ENCODE measurements at places on chromosomes 3 and 15.

GRCh38 chr3:134796281-134797056 lies 1.4 kb downstream of the EPHB1 start:
- peak overlapping the region; percentile 94 for H3K4me3 ChIP-seq
- H3K36me3 ChIP-seq = no peaks in the 10 kb centered on the region
- peaks cover 18% of the 10 kb centered on the region for H3K4me1 ChIP-seq

GRCh38 chr15:89578146-89578545 lies 2.9 kb downstream of the TICRR start:
- H3K4me1 ChIP-seq = peaks cover 36% of the 10 kb centered on the region
- H3K27me3 ChIP-seq = peaks cover 4% of the 10 kb centered on the region
- peaks cover 6% of the 10 kb centered on the region for H3K36me3 ChIP-seq
- no peak for DNase-seq

DNA sequence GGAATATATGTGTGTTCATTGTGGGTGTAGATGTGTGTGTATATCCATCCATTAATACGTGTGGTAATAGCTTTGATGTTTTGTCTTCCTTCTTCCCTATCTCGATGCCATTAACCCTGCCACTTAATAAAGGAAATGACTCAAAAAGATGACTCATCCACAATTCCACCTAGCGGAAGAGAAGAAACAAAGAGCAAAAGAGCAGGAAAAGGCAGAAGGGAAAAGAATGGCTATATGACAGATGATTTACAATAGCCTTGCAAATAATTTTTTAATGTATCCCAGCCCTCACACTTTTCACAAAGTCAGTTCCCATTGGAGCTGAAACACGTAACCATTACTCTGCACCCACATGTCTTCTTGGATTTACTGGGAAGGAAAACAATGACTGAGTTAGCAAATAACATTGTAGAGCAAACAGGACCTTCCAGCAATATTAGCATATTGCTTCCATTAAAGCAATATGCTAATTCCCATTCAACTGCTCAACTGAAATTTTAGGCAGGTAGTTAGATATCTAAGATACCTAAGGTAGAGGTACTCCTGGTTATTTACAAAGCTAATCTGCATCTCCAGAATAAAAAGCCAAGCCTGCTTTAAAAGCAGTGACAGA lies 197.2 kb downstream of the KCNAB1 start:
- no peaks in the 10 kb centered on the region for H3K36me3 ChIP-seq
- H3K4me1 ChIP-seq = peaks cover 11% of the 10 kb centered on the region
- no peak overlapping the region for H3K4me3 ChIP-seq
- no peak overlapping the region for H3K27ac ChIP-seq

- H3K4me1 ChIP-seq = no peaks in the 10 kb centered on the region
- no peak for DNase-seq
These were observed 1011.9 kb downstream of the VGLL3 start for GRCh38 chr3:85979034-85979433.
